NCI-H1092 treated with DMSO at 0.1 percent for 48 hours (cell line): ENCODE measurements at places on chromosomes 7 and 10.

- no peak for DNase-seq
These were observed 3.8 kb downstream of the SHTN1 start for GRCh38 chr10:117001144-117001543.

DNA sequence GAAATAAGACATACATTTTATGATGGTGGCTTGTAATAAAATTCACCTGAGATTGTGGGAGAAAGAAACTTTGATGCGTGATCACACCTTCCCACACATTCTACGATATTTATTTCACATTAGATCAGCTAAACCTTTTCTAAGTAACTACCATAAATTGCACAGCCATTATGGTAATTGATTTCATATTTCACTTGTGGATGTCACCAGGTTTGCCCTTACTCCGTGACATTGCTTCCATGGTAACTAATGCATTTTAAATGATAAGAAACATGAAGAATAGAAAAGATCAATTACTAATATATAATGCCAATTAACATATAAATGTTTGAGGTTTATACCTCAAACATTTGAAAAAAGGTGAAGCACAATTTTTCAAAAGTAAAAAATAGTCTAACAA is 35.8 kb upstream of the SMIM30 start:
- DNase-seq, result no peak

GRCh38 chr10:48444266-48444665 is 137.8 kb downstream of the MAPK8 start:
- peak; percentile 18 for DNase-seq

DNA sequence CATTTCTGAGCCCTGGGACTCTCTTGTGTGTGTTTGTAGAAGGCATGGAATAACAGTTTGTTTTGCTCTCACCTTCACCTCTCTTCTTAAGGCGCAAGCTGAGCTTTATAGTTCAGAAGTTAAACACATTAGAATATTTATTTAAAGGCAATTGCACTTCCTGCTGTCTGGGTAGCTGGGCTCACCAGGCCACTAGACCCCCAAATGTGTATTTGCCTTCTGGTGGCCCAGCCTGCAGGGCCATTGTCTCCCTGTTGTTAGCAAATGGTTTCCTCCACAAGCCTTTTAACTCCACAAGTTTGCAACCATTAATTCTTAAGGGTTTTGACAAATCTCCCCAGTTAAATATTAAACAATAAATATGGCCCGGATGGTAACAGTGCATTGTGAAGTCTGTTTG is 31.1 kb upstream of the NEUROD6 start:
- no peak for DNase-seq

GRCh38 chr7:521221-522070 is 1.8 kb upstream of the PDGFA start:
- DNase-seq, result no peak

DNA sequence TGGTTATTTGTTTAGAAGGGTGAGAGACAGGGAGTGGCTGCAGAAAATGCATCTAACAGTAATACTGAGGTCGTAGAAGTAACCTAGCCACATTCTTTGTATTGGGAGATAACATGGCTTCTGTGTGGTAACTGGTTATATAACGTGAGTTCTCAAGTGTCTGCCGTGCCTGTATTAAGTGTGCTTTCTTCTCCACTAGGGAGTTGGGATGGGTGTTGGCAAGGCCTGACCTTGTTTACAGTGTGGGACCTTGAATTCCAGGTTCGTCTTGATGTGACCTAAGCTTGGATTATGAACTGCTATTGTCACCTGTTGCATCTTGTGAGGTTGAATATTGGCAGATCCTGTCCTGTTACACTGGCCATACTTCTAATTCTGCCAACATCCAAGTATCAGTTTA is 145.3 kb upstream of the NAMPT start:
- DNase-seq, result no peak

- DNase-seq, result no peak
These were observed 6.9 kb downstream of the BZW2 start for GRCh38 chr7:16652888-16653287.

DNA sequence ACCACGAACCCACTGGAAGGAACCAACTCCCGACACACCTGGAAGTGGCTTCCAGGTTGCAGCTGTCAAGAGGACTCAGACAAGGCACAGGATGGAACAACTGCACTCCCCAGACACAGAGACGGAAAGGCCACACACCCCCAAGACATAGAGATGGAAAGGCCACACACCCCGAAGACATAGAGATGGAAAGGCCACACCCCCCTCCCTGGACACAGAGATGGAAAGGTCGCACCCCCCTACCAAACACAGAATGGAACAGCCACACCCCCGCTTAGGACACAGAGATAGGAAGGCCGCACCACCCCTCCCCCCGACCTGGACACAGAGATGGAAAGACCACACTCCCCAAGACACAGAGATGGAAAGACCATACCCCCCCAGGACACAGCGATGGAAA is 7.6 kb downstream of the ZNF511 start:
- DNase-seq, result no peak

- peak; percentile 21 for DNase-seq
These were observed 41.9 kb downstream of the MGAM2 start for GRCh38 chr7:142153400-142153799.

DNA sequence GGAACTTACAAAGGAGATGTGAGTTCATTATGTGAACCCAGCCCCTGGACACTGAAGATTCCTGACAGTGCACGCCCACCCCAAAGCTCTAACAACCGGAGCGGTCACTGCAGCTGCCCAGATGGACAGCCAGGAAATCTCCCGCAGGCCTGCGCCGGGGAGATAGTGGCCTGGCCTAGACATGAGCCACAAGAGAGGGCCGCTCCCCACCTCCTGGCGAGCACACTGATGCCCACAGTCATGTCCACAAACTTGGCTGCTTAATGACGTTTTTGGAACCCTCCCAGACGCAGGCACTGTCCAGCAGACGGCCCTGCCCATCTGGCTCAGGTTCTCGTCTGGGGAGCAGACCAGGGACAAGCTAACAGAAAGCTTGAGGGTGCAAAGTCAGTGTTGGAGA is 34.2 kb downstream of the TCERG1L start:
- no peak for DNase-seq

DNA sequence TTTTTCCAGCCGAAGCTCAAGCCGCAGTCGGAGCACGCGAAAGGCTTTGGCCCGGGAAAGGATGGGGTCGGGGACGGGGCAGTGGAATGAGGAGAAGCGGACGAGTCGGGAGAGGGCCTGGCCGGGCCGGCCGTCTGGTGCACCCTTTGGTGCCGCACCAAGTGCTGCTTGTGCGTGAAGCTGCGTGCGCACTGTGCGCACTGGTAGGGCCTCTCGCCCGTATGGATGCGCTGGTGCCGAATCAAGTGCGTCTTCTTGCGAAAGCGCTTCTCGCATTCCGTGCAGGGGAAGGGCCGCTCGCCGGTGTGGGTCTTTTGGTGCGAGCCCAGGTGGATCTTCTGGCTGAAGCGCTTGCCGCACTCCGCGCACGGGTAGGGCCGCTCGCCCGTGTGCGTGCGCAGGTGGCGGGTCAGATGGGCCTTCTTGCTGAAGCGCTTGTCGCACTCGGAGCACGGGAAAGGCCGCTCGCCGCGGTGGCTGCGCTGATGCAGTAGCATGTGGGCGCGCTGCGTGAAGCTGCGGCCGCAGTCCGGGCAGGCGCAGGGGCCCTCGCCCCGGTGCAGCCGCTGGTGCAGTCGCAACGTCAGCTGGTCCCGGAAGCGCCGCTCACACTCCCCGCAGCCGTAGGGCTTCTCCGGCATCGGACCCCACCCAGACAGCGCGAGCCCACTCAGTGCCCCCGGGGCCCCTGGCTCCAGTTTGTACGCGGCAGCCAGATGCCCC is 7.8 kb downstream of the ZNF467 start:
- no peak for DNase-seq

DNA sequence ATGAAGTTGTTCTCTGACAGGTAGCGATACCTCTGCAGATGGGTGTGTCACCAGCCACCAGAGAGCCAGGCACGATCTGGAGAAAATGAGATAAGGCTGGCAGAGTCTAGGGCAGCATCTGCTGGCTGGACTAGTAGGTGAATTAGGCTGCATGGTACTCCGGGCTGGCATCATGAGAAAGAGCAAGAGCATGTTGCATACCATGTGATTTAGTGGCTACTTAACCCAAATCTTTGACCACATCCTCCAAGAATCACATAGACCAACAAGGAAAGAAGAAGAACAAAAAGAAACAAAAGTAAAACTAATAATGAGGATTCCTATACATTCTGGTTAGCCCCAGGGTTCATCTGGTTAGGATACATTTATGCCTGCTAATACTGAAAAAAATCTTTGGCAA is 23.4 kb upstream of the FAM170B start:
- no peak for DNase-seq

GRCh38 chr7:200704-201103 is 8.3 kb downstream of the FAM20C start:
- no peak for DNase-seq

- no peak for DNase-seq
These were observed 1.5 kb upstream of the OAT start for GRCh38 chr10:124420254-124420653.

GRCh38 chr10:121222842-121223241 is 371.7 kb downstream of the WDR11 start:
- DNase-seq, result no peak

DNA sequence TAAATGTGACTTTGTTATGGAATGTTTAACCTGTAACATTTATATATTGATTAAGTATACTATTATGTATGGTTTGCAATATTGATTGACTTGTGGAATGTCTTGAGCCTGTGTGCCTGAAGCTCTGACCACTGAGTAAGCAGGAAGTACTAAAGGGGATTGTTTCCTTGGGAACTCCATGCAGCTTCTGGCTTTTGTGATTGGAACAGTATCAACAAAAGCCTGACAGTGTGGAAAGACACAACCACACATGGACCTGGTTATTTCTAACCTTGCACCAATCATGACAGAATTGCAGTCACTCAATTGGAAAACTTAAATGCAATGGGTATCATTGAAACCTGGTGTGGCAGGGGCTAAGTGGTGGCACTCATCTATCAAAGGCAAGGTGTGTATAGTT is 45.5 kb upstream of the PIK3CG start:
- no peak for DNase-seq

GRCh38 chr7:99822731-99823718 is 4.8 kb upstream of the CYP3A43 start:
- no peak for DNase-seq

GRCh38 chr7:94394109-94394436 is 622 bp upstream of the COL1A2 start:
- DNase-seq, result no peak

DNA sequence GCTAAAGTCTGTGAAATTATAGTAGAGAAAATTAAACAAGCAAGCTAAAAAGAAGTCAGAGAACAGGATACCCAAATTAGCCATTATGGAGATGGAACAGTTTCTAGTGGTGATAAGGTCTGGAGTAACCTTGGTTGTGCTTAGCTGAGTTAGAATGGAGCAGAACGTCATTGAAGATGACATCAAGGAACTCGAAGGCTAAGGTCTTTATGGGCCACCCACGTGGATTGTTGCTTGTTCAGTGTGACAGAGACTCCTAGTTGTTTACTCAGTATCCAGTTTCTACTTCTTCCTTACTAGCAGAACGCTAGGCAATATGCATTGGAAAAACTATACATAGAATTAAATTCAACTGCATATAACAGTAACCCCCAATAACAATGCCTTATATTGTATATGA is 39.7 kb downstream of the AHCYL2 start:
- no peak for DNase-seq

DNA sequence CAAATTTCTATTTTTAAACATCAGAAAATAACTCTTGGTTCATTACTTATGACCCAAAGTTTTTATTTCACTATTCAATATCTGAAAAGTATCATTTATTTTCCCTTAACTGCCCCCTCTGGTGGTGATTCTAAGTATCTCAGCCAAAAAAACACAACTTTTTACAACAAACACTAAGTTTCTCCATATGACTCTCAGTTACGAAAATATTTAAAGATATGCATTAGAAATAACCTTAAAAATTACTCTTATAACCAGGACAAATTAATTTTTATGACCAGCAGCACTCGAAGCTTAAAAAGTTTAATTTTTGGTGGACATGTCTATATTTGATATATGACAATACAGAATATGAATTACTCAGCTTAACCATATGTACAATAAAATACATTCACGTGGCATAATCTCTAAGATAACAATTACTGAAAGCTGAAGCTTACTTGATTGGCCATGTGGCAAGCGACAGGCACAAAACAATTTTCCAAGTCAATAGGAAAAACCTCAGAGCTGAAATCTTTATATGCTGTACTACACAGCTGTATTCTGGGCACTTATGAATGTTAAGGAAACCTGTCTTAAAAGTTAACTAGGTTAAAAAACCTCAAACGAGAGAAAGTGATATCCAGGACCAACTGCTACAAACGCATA is 2.3 kb downstream of the HNRNPA2B1 start:
- DNase-seq, result peak; percentile 59

GRCh38 chr7:70044981-70045380 is 446.7 kb downstream of the AUTS2 start:
- DNase-seq, result no peak

GRCh38 chr10:71138166-71138830 is 74.1 kb upstream of the UNC5B start:
- DNase-seq, result peak; percentile 77

GRCh38 chr7:23343102-23343501 is 44.0 kb downstream of the MALSU1 start:
- DNase-seq, result no peak

GRCh38 chr10:116059320-116059719 is 213.7 kb downstream of the GFRA1 start:
- no peak for DNase-seq
